ENCODE measurements at places on chromosomes 1 and 21.

GRCh38 chr1:89516055-89516454 lies 8.6 kb upstream of the LRRC8B start:
- no peak for DNase-seq

DNA sequence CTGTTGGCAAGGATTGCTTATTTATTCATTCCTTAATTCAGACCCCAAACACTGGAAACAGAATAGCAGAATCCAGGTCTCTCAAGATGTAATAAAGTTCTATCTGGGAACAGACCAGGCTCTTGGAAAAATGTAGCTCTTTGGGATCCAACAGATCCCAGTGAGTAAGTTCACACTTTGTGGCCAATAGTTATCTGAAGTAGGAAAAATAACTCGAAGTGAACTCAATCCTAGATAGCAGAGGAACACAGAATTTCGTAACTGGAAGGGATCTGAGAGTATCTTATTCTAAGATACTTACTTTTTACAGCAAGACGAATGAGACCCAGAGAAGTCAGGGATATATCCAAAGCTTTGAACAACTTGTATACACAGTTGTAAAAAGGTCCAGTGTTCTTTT lies 150.7 kb upstream of the CD34 start:
- no peak for DNase-seq

DNA sequence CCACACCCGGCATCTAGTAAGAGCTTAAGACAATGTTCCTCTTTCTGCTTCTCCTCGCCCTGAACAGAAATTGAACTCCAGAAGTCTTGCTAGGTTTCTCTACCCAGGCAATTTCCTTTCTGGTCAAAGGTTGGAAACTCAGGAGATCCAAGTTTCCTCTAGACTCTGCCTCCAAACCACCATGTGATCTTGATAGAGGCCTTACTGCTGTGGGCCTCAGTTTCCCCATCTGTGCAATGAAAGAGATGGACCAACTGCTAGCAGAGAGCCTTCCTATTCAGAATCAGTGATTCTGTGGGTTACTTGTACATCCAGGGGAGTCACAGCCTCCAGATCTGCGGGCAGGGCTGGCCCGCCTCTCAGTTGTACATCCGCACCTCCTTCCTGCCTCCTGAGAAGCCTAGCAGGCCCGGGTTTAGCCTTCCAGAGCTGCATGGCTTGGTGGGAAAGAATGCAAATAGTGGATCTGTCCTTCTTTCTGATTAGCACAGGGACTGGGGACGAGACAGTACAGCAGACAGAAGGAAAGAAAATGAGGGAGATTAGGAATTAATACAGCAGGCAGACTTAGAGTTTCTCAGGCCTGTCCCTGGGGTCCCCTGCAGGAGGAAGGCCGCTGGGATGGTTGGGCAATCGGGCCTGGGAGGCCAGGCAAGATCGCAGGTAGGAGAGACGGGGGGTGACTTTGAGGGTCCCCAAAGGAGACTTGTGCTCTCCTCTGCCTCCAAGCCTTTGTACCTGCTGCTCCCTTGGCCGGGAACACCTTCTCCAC lies 83.9 kb downstream of the PAX7 start:
- no peak for DNase-seq

DNA sequence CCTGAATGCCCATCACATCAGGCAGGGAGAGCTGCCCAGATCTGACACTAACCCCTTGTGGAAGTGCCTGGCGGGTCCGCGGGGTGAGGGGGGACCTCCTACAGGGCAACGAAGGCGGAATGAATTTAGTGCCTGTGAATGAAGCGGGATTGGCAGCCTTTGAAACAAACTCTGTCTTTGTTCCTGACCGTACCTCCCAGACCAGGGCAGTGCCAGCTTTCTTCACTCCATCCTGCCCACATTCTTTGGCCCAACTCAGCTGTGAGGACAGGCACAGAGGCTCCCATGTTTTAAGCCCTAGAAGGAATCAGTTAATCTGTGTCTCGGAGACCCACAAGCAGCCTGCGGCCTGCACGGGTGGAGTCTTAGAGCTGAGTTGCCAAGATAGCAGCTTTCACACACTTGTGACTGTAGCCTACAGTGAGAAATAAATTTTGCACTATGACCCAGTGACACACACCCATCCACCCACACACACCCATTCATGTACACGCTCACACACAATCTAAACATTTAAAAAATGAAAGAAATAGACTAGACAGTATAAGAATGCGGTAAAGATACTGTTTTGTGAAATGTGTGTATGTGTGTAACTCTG lies 60.1 kb upstream of the USP24 start:
- DNase-seq = peak; percentile 75

DNA sequence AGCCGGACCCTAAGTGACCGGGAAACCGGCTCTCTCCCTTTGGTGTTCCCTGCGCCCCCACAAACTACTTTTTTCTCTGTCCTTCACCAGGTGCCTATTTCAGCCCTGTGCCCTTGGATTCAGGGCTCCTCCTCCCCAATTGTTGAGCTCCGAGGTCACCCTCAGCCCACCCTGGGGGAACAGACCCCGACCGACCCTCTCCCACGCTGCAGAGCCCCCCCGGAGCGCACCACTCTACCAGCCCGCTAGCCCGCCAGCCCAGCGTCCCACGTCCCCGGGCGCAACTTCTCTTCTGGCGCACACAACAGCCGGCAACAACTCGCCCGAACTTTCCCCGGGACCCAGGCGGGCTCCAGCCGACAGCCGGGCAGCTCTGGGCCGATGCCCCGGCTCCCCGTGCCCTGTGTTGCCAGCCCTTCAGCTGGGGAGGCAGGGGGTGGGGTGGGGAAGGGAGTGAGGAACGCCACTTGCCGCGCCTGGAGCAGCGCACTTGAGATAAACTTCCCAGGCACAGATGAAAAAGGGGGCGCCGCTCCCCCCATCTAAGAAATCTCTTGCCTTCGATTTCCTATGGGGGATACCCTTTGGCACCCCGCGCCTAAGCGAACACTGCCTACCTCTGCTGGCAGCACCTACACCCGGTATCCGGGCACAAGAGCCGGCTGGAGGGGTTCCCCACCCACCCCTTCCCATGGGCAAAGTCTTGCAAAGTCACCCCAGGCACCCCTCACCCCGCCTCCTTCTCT lies 997 bp downstream of the CASZ1 start:
- DNase-seq = no peak

- no peak for DNase-seq
Observed at GRCh38 chr1:15687446-15687845, 3.3 kb downstream of the PLEKHM2 start.

GRCh38 chr1:203056516-203056915 lies 29.3 kb downstream of the MYOG start:
- DNase-seq = peak; percentile 17

DNA sequence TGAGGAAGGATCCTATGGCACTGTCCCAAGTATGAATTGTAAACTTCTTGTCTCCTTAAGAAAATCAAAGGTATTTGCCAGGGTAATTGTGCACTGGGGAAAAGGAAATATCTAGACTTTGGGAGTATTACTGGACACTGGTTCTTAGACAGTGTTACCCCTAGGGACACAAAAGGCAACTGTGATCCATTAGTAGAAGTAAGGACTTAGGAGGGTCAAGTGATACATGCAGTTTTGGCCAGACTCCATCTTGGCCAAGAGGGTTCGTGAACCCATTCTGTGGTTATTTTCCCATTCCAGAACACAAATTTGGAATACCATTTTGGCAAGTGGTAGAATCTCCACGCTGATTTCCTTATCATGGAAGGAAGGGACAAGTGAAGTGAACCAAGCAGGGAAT lies 98.1 kb downstream of the TM2D1 start:
- no peak for DNase-seq

DNA sequence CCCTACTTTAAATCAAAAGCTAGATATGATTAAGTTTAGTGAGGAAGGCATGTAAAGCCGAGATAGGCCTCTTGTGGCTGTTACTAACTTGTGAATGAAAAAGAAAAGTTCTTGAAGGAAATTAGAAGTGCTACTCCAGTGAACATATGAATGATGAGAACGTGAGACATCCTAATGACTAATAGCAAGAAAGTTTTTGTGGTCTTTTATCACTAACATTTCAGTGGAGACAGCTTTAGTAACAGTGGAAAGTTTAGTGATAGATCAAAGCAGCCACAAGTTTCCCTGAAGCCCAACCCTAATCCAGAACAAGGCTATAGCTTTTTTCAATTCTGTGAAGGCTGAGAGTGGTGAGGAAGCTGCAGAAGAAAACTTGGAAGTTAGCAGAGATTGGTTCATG lies 73.6 kb upstream of the LRRC8B start:
- no peak for DNase-seq

DNA sequence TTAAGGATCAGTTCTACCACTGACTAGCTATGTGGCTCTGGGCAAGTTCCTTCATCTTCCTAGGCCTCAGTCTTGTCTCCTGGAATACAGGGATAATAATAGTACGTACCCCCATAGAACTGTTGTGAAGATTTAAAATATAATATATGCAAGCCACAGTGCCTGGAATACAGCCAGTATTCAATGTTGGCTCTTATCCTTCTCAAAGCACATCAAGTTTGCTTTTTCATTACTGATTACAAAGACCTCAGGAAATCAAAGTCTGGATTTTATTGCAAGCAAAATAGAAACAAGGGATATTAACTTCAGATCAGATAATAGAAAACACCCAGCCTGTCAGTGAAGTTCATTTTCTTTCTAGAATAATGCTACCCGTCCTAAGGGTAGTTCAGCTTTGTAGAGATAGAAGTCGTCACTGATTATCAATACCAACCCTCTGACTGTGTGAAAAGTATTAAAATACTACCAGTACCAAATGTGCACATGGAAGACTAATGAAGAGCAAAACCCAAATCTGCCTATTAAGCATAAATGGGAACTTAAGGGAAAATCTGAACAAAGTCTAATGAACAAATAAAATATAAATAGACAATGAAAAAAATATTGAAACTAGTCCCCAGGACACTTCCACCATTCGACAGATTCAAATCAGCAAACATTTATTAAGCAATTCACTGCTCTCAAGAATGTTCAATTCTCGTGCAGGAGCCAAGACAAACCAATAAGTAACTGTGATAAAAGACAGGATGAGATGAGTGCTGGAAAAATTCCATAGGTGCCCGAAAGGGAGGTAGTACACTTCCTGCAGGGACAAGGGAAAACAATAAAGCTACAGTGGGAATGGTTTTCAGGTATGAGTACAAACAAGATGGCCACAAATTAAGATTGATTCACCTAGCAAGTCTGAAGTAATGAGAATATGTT lies 206.2 kb downstream of the SMYD3 start:
- DNase-seq = no peak

GRCh38 chr1:175877939-175878737 lies 134.7 kb upstream of the TNR start:
- no peak for DNase-seq

DNA sequence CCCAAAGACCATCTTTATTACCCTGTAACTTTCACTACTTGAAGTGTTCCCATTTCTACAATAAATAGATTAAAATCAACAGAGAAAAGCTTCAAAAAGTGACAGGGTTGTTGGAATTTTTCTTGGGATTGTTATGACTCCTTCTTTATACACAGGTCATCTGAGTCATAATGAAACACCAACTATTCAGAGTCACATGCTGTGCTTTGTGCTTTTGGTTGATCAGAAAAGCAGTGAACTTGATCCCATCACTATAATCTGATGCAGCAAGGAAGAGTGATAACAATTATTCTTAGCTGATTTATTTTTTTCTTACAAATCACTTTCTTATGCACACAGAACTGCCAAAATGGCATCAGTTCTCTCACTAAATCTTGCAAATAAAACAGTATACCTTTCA lies 422.9 kb downstream of the PTBP2 start:
- DNase-seq = no peak

DNA sequence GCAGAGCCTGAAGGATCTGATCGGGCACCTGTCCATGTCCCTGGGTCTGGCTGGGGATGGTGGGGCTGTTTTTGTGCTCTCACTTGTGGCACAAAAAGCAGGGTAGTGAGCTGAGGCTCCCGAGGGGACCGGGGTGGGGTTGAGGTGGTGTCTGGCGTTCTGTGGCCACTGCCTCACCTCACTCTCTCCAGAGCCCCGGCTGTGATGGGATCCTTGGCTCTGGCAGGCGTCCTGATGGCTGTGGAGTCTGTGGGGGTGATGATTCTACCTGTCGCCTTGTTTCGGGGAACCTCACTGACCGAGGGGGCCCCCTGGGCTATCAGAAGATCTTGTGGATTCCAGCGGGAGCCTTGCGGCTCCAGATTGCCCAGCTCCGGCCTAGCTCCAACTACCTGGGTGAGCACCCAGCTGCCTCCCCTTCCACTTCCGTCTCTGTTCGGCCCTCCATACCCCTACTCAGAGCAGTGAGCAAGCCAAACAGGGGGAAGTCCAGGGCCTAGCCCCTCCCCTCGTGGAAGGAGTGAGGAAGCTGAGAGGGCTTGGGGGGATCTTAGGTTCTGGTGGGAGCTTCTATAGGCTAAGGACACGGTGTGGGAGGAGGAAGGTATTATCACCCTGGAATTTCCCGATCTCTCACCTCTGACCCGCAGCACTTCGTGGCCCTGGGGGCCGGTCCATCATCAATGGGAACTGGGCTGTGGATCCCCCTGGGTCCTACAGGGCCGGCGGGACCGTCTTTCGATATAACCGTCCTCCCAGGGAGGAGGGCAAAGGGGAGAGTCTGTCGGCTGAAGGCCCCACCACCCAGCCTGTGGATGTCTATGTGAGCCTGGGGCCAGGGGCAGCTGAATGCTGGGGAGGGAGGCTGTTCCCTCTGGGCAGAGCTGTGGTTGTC lies 7.0 kb downstream of the ADAMTSL4 start:
- DNase-seq = no peak

- no peak for DNase-seq
Observed at GRCh38 chr1:226660410-226661182, 78.5 kb downstream of the ITPKB start.

DNA sequence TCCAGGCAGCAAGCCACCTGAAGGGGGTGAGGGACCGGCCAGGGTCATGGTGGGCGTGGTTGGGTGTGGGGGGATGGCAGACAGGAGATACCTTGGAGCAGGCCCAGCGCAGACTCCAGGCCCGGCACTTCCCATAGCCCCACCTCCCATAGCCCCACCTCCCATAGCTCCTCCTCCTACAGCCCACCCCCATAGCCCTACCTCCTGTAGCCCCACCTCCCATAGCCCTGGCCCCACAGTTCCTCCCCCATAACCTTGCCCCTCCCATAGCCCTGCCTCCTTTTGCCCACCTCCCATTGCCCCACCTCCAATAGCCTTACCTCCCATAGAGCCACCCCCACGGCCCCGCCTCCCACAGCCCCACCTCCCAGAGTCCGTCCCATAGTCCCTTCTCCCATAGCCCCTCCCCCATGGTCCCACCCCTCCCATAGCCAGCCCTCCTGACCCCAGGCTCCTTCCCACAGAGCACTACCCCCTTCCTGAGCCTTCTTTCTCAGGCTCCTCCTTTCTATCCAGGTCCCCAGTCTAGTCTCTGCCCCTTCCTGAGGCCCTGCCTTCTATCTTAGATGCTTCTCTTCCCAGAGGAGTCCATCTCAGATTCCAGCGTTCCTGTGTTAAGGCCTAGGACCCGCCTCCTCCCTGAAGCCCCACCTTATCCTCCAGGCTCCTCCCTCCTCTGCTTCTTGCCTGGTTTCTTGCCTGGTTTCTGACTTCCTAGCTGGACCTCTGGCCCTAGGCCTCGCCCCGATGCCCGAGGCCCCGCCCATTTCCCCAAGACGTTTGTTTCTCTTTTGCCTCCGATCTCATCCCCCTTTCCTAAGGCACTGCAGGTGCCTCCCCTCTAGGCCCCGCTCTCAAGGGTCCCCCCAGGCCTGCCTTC lies 46.8 kb downstream of the PTPRU start:
- DNase-seq = no peak

Measured in hematopoietic multipotent progenitor cell treated with erythropoietin and hydrocortisone succinate and interleukin-3 and kit ligand, for 15 days (in vitro differentiated cells).